Activated T-helper 1 cell treated with Interleukin-2 at 50 U/mL for 16 hours (primary cell): ENCODE measurements at places on chromosomes 7 and 10.

DNA sequence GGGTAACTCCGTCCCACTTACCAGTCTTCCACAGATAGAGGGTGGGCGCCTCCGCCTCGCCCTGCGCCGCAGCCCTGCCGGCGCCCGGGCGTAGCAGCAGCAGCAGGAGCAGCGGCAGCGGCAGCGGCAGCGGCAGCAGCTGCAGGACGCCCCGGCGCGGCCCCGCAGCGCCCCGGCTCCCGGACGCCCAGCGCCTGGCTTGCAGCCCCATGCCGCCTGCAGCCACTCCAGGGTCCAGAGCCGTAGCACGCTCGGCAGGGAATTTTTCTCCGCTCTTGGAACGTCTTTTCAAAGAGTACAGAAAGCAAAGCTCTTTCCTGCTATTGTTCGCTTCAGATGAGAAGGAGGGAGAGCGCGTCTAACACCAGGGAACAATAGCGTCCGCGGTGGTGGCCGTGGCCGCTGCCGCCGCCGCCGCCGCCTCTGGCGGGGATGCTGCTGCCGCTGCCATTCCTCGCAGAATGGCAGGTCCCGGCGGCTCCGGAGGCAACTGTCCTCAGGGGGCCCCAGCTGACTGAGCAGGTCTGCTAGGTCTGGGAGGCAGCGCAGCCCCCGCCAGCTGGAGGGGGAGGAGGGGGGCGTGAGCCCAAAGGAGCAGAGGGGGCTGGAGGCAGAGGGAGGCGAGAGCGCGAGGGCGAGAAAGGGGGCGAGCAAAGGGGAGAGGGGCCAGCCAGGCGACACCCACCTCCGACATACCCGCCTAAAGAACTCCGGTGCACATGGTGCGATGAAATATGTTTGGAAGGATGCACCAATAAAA, at the start of gene THSD7A:
Gene THSD7A (minus strand): TSS at position 463 of the 760 bp plus-strand sequence. CDS start 252 bp downstream, at position 211.
- DNase-seq, result no peak

DNA sequence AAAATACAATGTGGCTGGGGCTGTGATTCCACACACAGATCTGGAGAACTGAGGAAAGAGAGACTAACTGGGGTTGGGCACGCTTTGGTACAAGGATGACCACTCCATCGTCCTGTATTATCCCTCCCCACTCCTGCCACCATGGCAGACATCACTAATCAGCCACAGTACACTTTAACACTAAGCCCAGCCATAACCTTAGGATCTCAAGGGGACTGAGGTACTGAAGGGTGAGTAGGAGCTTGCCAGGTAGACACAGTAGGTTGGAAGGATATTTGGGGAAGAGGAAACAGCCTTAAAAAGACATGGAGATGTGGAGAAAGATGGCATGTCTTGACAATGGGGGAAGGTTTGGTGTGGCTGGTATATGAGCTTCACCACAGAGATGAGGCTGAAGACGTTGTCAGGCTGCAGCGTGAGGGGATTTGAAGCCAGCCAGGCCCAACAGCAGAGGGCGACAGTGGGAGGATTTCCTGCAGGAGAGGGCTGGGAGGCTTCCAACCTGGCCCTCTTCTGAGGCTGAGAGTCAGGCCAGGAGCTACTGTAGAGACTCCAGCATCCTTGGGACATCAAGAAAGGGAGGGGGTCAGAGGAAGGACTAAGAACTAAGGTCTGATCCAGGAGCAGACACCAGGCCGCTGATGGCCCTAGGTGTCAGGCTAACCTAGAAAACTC, 58.6 kb upstream of the COL13A1 start:
- no peak for DNase-seq

GRCh38 chr10:11684717-11685645, 57.2 kb upstream of the ECHDC3 start:
- peak; percentile 47 for DNase-seq

DNA sequence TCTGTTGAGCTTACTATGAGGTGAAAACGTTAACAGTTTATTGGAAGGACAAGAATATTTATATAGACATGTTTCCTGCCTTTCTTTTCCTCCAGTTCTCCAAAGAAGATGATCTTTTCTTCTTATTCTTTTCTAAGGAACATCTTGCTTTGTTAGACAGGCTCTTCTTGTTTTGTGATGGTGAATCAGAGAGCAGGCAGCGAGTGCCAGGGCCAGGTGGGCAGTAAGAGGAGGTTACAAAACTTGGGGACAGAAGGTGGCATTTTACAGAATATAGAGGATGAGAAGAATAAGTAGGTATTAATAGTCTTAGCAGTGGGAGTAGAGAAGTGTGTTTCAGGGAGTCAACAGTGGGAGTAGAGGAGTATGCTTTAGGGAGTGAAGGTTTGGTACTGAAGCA, 223.6 kb downstream of the ARL4A start:
- no peak for DNase-seq

- peak; percentile 43 for DNase-seq
These were observed 640 bp upstream of the ZNF425 start for GRCh38 chr7:149126662-149127266.

- no peak for DNase-seq
These were observed 163.1 kb downstream of the CAMK1D start for GRCh38 chr10:12512332-12513002.

DNA sequence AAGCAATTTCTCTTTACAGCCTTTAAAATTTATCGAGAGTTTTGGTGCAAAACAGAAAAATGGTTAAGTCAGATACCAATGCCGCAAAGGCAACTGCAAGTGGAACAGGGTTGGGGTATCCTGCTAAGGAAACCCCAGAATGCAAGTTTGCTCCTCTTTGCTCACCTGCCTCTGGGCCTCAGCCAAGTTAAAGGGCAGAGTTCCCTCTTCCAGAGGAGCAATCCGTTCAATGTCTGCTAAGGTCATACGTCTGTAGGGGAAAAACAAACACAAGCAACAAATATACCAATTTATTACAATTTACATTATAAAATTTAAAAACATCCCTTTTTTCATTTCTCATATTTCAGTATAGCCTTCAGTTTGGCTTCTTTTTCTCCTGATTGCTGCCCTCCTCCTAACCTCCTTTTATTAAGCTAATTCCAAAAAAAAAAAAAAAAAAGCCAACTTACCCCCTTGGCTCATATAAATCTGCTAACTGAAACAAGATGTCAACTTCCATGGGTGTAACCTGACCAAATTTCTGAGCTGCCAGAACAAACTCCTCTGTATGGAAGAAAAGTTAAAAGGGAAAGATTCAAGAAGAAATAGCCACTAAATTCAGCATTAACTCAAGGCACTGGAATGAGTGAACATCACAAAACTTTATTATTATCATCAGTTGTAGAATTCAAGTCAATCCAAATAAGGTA, 132.6 kb downstream of the SLC25A13 start:
- no peak for DNase-seq

DNA sequence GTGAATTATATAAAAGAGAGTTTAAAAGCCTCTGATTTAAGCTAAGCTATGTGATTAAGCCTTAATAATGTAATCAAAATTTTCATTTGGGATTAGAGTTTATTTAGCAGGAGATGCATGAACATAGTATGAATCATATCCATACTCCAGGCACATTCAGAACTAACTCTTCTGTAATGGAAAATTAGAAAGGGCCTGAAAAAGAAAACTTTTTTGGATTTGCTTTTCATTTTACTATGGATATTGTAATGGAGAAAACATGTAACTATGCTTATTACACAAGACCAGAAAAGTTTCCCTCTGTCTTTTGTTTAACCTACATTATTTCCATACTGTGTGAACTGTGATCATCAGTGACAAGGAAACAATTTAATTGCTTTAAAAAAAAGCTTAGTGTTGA, 22.0 kb downstream of the TES start:
- no peak for DNase-seq

DNA sequence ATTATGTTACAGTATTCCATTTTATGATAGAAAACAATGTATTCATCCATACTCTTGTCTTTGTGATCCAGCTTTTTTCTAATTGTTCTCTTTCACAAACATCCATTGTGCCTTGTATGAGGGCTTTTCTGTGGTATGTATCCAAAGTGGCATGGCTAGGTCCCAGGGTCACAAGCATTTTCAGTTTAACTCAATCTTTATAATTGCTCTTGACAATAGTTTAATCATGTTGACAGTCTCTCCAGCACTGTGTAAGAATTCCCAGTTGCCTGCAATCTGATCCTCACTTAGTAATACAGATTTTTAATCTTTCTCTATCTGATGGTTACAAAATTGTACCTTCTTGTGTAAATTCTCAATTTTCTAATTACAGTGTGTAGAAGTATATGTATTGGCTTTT, 533.4 kb downstream of the NEBL start:
- no peak for DNase-seq

DNA sequence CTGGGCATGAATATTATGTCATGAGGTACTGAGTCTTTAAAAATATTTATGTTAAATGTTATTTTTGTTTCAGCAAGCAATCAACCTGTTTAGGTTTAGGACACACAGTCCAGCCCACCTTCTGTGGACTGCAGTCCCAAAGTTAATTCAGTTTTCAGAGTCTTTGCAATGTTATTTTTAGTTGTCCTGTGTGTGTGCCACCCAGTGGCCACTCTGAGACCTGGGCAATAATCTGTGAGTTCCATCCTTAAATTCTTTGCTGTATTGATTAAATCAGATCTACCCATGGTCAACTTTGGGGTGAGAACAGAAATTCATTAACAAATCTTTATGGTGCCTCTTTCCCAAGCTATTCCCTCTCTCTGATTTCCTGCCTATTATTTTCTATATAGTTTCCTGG, 415.1 kb downstream of the CCSER2 start:
- no peak for DNase-seq

GRCh38 chr7:105691082-105691679, 109.9 kb upstream of the EFCAB10 start:
- peak; percentile 23 for DNase-seq

GRCh38 chr7:17617380-17617779, 318.9 kb downstream of the AHR start:
- no peak for DNase-seq

DNA sequence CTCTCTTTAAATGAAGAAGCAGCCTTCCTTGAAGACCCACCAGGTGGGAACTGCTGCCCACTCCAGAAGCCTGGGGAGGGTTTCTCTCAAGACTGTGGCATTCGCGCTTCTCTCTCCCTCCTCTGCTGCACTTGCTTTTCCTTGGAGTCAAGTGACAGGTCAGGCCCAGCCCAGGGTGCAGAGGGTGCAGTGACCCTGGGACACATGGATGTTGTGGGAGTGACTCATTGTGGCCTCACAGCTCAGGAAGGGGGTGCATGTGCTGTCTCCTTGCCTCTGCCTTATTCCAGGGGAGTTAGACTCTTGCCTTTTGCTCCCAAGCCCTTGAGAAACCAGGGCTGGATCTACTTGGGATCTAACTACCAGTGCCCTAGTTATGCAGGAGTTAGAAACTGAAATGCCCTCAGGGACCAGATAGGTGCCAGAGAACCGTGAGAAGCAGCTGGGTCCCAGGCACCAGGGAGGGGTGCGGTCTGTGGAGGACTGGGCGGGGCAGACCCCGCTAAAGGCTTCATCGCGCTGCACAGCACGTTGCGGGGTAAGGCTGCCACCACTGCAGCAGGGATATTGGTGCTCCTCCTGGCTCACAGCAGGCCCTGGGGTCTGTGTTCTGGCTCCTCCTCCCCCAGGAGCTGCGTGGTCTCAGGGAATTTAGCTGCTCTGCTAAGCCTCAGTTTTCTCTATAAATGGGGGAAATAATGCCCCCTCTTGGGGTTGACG, 11.4 kb downstream of the FAM241B start:
- no peak for DNase-seq

DNA sequence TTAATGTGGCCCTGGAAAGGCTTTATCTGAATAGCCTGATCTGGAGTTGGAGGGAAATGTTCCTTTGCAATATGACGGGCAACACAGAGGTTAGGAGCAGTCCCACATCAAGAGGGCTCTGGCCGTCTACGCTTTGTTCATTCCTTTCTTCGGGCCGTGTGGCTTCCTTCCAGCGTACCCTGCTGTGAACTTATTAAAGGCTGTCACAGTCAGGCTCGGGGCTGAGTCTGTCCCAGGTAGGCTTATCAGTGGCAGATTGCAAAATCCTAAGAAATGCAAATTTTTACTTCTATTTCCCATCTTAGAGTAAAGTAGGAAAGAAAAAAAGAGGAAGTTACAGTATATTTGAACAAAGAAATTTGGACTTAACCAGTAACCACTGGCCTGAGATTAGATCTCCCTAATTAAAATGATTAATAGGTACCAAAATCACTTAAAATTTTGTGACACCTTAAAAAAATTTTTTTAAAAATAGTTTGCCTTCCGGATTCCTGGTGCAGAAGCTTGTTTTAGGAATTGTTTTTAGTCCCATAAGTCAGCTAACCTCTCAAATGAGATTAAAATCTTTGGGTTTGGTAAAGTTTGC, 453.1 kb upstream of the MKI67 start:
- DNase-seq, result no peak
